Right atrium auricular region (tissue), 2 donors: ENCODE measurements at places on chromosomes 5 and 9. TPM values are rescaled to one million over a fixed set of nuclear protein-coding genes. Genes with fewer than 3 reads are reported as not detected.

DMAC1 gene
- 21.0 TPM for total RNA-seq

SCGB3A2 gene
- not detected for total RNA-seq

BARHL1 gene
- not detected for total RNA-seq

PFN3 gene
- not detected for total RNA-seq

TRIM36 gene
- total RNA-seq: 0.55 TPM

RPS23 gene
- 2,849 TPM for total RNA-seq

SHC3 gene
- total RNA-seq: 1.7 TPM

CDH9 gene
- total RNA-seq: not detected

SARDH gene
- total RNA-seq: 0.63 TPM

PCDHB6 gene
- total RNA-seq: 0.33 TPM

IL3 gene
- total RNA-seq: not detected

PHPT1 gene
- total RNA-seq: 140 TPM

SPATA31C1 gene
- total RNA-seq: not detected
